GOT3 (cell line): ENCODE measurements at places on chromosomes 11 and 22.

DNA sequence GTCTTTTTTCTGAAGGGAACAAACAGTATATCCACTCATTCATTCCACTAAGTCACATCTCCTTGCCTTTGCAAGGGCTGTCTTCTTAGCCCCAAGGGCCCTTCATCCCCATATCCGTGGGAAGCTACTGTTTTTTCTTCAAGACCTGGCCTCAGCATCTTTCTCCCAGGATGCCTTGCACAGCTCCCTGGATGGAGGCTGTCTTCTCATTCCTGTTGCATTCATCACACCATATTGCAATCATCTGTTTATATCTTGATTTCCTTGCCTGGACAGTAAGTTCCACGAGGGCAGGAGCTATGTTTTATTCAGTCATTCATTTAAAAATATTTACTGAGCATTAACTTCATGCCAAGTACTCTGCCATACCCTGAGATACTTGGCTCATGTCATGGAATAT, 29.3 kb upstream of the NECTIN1 start:
- DNase-seq: no peak

- no peak for DNase-seq
These were observed 21.1 kb upstream of the TMPRSS13 start for GRCh38 chr11:117950301-117950700.

GRCh38 chr11:19419808-19420207, 179.1 kb upstream of the E2F8 start:
- no peak for DNase-seq

DNA sequence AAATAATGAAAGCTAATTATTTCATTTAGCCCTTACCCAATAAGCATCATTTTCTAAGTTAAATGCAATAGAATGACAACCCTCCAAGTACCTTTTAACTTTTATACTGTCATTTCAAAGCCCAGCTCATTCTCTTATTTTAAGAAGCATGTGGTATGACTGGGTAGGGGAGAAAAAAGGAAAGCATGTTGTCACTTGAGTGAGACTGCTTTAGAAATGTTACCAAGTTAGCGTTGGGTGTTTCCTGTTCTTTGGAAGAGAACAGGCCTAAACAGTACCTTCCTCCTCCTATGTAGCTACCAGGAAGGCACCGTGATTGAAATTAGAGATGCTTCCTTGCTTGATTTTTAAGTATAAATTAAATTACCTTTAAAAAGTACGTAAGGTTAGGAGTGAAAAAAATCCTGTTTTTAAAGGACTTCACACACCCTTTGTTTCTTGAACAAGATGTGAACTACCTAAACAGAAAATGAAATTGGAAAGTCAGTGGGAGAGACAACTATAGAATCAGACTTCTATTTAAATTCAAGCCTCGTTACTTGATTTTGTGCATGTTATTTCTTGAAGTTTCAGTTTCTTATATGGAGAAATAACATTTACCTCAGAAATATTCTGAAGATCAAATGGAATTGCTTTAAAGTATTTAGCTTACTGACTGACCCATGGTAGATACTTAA, 741 bp upstream of the CNTF start:
- no peak for DNase-seq

DNA sequence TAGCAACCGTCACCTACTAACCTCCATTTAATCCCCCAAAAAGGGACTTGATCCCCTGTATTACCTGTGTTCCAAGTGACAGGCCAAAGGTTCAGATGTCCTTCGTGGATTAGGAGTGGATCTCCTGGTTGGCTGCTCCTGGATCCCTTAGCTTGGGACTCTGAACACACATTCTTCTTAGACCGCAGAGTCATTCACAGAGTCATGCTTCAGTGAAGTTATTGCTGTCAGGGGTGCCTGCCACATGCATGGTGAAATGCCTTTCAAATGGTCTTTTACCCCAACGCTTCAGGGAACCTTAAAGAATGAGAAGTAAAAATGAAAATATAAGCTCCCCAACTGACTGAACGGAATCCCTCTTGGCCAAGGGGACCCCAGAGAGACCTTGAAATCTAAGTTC, 49.1 kb downstream of the ADAMTS8 start:
- DNase-seq: no peak

DNA sequence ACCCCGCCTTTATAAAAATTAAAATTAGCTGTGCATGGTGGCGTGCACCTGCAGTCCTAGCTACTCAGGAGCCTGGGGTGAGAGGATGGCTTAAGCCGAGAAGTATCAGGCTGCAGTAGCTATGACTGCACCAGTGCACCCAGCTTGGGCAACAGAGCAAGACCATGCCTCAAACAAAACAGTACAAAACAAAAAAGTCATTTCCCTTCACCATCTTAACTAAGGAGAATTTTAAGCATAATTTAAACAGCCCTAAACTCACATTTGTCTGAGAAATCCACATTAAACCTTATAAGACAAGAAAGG, 23.3 kb upstream of the TFIP11 start:
- DNase-seq: no peak

- no peak for DNase-seq
These were observed 37.9 kb downstream of the OR6Q1 start for GRCh38 chr11:58068655-58069054.

GRCh38 chr11:39385911-39386310, 2073.5 kb downstream of the LRRC4C start:
- DNase-seq: no peak

DNA sequence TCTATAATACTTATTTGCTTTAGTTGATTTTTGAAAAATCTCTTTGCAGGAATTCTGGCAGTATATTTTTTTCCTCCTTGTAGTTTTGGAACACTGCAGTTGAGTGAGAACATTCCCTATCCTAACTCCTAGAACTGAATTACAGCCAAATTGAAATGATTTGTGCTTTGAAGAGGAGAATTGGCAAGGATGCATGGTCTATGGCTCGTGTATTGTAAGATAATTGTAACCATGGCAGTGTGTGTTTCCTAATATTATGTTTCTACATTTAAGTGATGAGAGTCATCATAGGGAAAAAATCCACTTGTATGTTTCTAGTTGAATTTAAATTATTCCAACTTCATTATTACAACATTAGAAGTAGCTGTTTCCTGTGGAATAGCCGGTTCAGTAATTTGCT, 80.9 kb upstream of the MYO18B start:
- no peak for DNase-seq

DNA sequence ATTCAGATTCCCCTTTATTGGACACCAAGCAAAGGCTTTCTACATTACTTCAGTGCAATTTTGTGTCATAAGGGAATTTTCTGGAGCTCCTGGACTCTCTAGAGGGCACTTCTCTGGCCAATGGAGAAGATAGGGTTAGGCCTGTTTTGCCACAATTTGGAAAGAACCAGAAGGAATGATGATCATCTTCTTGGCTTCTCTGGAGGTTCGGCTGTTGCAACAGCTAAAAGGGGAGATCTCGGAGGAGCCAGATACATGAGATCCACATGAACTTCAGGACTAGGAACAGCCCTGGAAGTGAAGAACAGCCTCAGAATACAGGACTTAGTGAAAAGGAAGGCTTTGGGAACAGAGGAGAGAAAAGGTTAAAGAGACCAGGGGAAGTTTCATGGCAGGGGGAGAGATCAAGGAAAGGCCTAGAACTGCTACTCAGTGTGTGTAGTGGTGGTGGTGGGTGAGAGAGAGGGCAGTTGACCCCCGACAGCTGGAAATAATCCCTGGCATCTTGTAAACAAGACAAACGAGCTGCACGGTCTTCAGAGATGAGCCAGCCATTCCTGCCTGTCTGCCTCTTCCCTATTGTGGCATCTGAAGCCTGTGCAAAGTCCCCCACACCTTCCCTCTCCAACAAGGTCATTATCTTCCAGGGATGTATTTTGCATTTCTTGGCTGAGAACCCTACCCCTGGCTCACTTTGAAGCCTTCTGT, 83.8 kb downstream of the CCDC81 start:
- DNase-seq: no peak

GRCh38 chr22:48167238-48167637, 1404.8 kb downstream of the TBC1D22A start:
- no peak for DNase-seq

- DNase-seq: peak; percentile 39
These were observed 25.4 kb upstream of the SMTN start for GRCh38 chr22:31055635-31056159.

DNA sequence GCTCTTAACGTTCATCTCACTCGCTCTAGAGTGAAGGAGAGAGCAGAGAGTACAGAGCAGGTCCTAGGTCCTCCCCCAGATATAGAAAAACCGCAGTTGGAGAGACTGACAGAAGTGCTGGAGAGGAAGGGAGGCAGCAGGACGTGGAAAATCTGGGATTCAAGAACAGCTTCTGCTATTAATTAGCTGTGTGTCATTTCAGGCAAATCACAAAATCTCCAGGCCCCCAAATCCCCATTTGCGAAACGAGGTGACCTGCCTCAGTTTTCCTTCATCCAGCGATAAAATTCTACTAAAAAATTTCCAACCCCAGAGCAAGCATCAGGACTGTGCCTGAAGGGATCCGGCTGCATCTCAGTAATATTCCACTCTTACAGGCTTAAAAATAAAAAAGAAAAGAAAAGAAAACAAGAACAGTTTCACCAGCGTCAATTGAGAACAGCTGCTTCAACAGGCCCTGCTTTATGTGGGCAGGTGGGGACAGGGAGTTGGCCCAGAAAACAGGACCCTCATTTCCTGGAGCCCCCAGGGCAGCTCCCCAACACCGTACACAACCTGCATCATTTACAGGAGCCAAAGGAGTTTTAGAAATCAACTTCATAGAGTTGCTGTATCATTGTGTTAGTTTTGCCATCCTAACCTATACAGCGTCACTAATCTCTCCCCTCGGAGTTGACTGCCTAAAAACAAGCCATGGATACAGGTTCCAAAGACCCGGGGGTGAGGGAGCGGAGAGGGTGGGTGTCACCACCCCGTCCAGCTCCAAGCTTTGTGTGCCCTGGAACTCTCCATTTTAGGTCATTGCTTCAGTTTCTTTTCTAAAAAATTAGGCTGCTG, 2.3 kb upstream of the MALAT1 start:
- DNase-seq: no peak

DNA sequence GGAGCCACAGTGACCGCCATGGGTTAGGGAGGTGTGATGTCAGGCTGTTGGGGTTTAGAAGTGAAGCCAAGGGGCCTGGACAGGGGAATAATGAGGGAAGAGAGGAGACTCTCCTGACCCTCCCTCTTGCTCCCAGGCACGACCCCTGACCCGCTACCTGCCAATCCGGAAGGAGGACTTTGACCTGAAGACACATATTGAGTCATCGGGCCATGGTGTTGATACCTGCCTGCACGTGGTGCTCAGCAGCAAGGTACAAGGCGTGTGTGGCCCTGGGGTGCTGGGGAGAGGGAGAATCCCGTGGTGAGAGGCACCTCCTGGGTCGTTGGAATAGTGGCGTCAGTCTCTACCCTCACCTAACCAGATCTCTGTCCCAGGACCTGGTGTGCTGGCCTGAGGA, 29.5 kb downstream of the TREH start:
- DNase-seq: no peak

GRCh38 chr11:114058026-114058706, 1.3 kb upstream of the ZBTB16 start:
- no peak for DNase-seq

- DNase-seq: no peak
These were observed 534 bp downstream of the RBFOX2 start for GRCh38 chr22:36027935-36028645.

GRCh38 chr11:133072378-133072777, 459.9 kb downstream of the OPCML start:
- no peak for DNase-seq

DNA sequence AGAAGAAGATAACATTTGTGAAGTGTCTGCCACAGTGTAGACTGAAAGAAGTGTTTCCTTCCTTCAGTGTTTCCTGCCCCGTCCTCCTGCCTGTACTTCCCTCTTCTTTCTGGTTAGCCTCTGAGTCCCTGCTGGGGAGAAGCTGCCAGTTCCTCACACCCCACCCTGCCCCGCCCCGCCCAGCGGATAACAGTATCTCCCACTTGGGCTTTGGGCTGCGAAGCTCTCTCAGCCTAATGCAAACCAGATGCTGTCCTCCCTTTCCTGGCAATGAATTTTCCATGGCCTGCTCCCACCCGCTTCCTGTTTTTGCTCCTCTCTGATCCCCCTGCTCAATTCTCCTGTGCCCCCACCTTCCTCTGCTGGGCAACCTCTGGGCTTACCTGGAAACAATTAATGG, 5.2 kb upstream of the RAB3IL1 start:
- DNase-seq: no peak

- no peak for DNase-seq
These were observed 873.5 kb downstream of the JRKL start for GRCh38 chr11:97263183-97263858.

GRCh38 chr11:76654298-76654851, 16.2 kb downstream of the LRRC32 start:
- DNase-seq: no peak

DNA sequence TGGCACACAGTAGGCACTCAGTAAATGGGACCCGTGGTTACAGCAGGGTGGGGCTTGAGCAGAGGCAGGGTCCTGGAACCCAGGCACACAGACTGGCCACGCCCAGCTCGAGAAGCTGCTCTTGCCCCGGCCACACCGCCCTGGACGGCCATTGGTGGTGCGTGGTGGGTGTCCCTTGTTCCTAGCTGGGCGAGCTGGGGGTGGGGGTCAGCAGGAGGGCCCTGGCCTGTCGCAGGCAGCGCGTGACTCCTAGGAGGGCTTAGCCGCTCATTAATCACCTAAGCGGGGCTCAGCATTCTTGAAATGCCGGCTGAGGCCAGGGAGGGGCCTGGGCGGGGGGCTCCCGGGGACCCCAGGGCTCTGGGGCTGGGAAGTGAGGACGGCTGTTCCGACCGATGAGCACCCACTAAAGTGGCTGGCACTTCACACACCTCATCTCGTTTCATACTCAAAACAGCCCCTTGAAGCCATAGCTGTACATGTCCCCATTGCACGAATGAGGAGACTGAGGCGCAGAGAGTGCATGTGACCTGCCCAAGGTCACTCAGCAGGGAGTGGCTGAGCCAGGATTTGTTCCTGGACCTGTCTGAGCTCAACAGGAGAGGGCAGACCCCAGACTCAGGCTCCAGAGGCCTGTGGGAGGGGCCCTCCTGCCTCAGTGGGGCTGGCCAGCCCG, 11.6 kb downstream of the MYRF start:
- no peak for DNase-seq

GRCh38 chr11:105790840-105791239, 181.0 kb downstream of the GRIA4 start:
- no peak for DNase-seq

GRCh38 chr11:3159296-3160190, 5.6 kb downstream of the OSBPL5 start:
- no peak for DNase-seq
